ENCODE measurements at places on chromosomes 3 and 15.

DNA sequence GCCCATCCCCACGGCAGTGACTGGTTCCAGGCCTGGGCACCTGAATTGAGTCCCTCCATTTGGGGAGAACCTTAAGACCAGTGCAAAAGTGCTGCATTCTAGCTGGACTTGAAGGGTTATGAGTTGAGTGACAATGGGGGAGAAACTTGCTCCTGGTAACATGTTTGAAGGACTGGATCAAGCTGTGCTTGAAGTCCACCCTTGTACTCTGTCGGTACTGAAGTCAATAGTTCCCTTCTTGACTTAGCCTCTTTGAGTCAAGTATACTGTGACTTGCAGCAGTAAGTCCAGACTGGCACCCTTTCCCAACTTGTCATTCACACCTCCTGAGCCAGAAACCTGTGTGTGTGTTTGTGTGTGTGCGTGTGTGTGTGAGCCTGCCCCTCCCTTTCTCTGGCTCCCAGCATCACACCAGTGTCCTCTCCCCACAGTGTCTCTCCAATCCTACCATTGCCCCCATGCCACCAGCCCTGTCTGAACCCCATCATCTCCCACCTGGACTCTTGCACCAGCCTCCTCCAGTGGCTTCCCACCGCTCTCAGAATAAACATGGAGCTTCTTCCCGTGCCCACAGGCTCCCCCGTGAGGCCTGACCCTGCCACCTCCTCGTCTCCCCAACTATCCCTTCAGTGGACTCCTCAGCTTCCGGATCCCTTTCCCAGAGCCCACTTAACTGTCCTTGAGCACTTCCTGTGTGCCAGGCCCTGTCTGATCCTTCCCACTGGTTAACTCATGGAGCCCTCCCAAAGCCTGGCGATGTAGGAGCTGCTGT, 10.2 kb upstream of the FBLN2 start:
- no peak for DNase-seq

DNA sequence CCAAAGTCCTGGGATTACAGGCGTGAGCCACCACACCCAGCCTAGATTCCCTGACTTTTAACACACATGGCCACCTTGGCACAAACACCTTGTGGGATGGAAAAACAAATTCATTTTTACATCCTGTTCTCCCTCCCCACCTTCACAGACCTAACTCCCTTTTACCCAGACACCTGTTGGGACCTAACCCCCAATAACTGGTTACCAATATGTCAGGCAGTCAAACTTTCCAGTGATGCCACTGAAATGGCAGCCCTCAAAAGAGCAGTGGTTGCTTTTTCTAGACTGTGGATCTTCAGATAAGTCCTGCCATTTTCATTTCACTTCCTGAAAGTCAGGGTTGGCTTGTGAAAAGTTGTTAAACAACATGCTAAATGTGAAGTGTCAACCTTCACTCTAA, 34.9 kb downstream of the SIN3A start:
- no peak for DNase-seq

DNA sequence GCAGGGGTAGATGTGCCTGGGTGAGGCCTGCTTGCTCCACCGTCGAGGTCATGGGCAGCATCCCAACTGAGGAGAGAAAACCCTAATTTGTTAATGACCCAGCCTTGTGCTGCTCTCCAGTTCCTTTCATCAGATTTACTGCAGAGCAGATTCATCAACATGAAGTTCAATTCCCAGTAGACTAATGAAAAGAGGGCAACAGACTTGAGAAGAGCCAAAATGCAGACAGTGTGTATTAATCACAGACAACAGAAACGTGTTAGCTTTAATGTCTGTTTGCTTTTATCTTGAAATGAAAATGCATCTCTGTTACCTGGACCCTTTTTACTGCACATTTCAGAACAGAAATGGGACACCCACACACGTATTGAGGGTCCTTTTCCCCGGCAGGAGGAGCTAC, 103.5 kb upstream of the TRIM42 start:
- DNase-seq, result no peak

DNA sequence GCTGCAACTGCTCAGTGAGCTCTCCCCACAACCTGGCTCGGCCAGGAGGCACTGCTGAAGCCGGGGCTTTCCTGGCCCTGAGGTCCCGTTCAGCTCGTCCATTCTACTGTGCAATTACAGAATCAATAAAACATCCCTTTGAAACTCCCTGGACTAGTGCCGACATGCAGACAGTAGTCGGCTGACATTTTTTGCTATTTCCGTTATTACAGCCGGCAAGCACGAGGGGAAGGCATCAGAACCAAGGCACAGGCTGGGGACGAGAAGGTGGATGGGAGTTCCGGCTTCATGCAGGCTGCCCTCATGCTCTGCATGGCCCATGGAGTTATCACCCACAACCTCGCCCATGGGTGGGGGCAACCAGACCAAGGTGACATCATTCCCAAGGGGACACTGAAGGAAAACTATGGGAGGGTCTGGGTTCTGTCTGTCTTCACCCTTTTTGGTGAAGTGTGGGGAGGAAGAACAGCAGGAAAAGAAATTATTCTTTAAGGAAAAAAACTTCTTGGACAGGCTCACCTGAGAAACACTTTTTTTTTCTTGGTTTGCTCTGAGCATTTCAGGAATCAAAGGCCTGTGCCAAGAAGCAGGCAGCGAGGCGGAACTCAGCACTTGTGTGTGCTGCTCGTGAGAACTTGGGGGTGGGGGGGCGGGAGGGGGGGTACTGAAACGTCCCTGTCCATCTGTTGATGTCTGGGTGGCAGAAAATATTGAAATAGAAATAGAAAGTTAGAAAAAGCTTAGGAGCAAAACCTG, 154.5 kb downstream of the FOXP1 start:
- no peak for DNase-seq

GRCh38 chr15:29891096-29891457, 68.8 kb upstream of the TJP1 start:
- DNase-seq, result no peak

DNA sequence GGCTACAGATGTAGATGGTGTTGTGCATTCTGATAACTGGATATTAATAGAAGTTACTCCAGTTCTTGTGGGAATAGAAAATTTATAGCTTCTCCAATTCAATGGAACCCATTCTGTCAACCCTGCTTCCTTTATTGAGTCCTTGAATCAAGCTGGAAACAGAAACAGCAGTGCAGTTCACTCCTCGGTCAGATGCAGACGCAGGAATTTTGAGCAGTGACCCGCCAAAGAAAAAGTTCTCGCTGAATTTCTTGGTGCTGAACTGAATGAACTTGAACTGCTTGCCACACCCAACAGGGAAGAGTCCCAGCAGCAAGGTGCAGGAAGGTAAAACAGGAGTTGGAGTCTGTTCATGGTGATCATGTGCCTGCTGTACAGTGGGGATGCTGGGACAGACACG, 10.3 kb downstream of the HRH1 start:
- DNase-seq, result no peak

DNA sequence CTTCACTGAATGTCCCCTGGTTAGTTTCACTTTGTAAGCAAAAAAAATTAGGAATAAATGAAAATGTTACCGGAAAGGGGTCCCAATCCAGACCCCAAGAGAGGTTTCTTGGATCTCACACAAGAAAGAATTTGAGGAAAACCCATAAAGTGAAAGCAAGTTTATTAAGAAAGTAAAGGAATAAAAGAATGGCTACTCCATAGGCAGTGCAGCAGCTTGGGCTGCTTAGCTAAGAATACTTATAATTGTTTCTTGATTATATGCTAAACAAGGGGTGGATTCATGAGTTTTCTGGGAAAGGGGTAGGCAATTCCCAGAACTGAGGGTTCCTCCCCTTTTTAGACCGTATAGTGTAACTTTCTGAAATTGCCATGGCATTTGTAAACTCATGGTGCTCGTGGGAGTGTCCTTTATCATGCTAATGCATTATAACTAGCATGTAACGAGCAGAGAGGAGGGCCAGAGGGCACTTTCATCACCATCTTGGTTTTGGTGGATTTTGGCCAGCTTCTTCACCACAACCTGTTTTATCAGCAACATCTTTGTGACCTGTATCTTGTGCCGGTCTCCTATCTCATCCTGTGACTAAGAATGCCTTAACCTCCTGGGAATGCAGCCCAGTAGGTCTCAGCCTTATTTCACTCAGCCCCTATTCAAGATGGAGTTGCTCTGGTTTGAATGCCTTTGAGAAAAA, 41.0 kb upstream of the CMSS1 start:
- no peak for DNase-seq

- DNase-seq, result no peak
These were observed 35.0 kb upstream of the DNAJC13 start for GRCh38 chr3:132382267-132382666.

DNA sequence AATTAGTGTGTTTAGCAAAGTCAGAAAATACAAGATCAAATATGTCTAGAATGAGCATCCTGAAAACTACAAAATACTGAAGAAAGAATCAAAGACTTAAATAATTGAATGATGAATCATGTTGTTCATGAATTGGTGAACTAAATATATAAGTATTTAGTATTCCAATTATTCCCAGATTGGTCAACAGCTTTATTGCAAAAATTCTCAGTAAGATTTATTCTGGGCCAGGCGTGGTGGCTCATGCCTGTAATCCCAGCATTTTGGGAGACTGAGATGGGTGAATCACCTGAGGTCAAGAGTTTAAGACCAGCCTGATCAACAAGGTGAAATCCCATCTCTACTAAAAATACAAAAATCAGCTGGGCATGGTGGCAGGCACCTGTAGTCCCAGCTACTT, 250.0 kb upstream of the NECTIN3 start:
- no peak for DNase-seq

DNA sequence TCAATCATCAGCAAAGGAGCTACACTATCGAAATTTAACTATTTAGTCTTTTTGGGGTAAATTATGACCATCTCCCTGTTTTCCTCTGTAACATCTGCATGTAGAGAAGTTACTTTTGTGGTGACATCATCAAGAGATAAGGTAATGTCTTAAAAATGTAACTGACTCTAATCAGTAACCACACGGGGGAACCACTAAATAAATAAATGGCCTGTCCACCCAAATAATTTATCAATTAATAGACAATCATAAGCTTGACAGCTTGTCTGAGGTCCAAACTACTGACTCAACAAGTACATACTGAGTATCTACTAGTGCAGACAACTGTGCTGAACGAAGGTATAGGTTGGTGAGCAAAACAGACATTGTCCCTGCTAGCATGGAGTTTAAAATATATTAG, 219.3 kb downstream of the SLC9A9 start:
- no peak for DNase-seq
